ENCODE measurements at places on chromosomes 6 and 20. TPM values are rescaled to one million over a fixed set of nuclear protein-coding genes. Genes with fewer than 3 reads are reported as not detected.

GSTA2 gene
- not detected for total RNA-seq

SUMO4 gene
- total RNA-seq = not detected

ADTRP gene
- 0.92 TPM for total RNA-seq

SLC39A7 gene
- total RNA-seq = 108 TPM

RUNX2 gene
- 1.4 TPM for total RNA-seq

OR2H1 gene
- total RNA-seq = not detected

TNFRSF21 gene
- total RNA-seq = 11.7 TPM

RIPPLY2 gene
- total RNA-seq = 0.49 TPM

KIFC1 gene
- total RNA-seq = 41.9 TPM

SRMS gene
- total RNA-seq = 0.25 TPM

NOX3 gene
- total RNA-seq = not detected

SFT2D1 gene
- total RNA-seq = 38.9 TPM

AIF1 gene
- total RNA-seq = not detected

PCSK2 gene
- total RNA-seq = not detected

TBX18 gene
- total RNA-seq = 18.9 TPM
